ENCODE measurements at places on chromosomes 3 and 15.
A peak's percentile ranks its signal among the peaks of the same experiment; 100 is the strongest.

- DNase-seq, result no peak
Observed at GRCh38 chr3:155097009-155097349, 16.9 kb downstream of the MME start.

- DNase-seq, result no peak
Observed at GRCh38 chr3:128679338-128679737, 28.7 kb upstream of the RPN1 start.

GRCh38 chr3:41698898-41699297, 263.0 kb downstream of the ULK4 start:
- no peak for DNase-seq

GRCh38 chr3:3848923-3849275, 49.7 kb downstream of the LRRN1 start:
- no peak for DNase-seq

DNA sequence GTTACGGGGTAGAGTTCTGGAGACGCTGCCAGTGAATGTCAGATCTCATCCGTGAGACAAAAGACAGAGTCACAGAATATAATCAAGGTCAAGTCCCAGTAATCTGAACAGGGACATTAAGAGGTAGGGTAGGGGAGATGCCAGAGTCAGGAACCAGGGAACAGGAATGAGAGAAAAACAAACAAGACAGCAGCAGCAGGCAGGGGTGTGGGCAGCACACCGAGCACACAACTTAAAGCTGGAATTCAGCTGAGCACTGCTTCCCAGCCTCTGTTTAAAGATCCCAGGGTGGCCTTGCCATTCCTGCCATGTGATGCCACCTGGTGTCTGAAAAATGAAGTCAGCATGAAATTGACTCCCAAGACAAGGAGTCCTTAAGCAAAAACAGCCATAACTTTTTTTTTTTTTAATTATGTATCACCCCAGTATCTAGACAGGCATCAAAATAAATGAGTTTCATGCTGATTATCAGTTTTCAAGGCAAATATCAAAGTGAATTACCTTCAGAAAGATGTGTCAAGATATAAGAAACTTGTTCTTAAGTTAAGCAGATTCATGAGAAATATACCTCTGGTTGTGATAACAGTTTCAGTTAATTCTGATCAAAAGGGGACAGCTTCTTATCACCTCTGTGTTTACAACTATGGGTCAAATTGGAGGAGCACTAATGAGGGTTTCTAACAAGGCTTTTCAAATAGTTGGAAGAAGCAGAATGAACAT, 203.7 kb downstream of the SLC9A9 start:
- peak; percentile 7 for DNase-seq

DNA sequence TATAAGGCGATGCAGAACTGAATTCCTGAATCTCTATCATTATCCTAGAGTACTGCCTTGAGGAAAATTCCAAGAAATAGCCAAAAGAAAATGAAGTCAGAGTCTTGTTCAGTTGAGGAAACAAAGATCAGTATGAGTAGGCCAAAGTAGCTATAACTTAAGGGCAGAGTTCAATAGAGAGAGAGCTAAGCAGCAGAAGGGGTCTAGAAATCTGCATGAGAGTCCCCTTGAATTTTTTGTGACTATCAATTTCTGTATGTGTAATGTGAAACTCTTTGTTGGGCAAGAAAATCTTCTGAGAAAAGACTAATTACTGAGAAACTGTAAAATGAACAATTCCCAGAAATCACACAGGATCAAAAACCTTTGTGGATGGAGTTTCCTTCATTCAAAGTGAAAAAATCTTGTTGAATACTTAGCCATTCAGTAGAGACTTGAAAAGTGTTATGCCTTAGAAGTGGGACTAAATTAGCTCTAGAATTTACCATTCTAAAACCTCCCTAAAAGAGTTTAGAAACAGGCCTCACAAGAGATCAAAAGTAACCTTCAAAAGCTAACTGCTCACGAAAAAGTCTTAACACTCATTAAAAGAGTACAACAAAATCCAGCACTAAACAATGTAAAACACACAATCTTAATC, 43.1 kb upstream of the FNDC3B start:
- DNase-seq, result no peak

GRCh38 chr3:134340982-134341365, 33.3 kb downstream of the AMOTL2 start:
- no peak for DNase-seq

DNA sequence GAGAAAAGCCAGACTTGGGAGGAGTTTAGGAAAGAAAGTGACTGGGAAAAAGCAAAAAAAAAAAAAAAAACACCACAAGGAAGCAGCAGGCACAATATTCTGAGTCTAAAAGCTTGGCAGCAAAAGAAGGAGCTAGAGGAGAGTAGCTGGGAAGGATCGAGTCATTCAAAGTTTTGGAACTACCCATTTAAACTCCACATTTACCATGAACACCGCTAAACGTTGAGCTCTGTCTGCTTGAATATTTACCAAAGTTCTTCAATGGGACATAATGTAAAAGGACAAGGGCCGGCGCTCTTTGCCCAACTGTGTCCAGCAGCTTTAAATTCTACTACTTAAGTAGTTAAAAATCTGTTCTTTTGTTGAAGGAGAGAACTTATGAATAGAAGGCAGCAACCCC, 481.9 kb downstream of the FOXP1 start:
- DNase-seq, result no peak

DNA sequence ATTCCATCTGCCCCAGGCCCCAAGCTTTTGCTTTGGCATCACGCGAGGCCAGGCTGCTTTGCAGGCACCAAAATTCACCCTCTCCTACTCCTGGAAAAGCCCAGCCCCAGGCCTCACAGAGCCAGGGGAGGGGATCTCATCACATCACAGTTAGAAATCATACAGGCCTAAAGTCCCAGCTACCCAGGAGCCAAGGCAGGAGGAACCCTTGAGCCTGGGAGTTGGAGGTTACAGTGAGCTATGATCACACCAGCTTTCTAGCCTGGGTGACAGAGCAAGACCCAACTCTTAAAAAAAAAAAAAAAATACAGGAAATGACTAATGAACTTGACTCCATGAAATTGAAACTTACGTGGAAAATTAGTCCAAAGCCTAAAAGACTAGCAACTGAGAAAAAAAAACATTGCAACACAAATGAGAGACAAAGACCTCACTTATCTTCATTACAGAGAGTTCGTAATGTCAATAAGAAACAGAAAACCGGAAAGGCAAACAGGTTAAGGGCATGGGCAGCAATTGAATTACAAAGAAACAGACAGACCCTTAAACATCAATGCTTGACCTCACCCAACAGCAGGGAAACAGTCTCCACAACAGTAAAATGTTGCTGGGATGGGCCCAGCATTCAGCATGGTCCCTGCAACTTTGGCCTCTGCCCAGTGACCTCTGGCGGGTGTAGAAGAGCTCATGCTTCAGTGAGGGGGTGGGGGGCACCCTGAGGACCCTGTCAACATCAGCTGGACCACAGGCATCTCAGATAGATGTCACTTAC, 151.5 kb downstream of the LRRK1 start:
- no peak for DNase-seq

DNA sequence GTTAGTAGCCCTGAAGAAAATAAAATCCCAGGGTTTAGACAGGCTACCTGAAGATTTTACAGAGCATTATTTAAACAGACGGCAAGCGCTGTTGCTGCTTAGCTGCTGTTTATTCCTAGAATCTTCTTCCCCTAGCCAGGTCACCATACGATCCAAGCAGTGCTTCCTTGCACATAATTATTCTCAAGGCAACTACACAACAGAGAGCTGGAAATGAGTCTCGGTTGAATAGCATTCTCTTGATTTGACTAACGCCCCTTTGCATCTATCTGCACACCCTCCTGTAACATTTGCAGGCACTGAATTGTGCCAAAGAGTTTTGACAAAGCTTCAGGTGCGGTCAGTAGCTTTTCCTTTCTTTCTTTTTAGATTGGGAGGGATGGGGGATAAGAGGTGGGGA, 564.4 kb downstream of the TBL1XR1 start:
- DNase-seq, result no peak

Data from CD4-positive, alpha-beta T cell treated with Interleukin-10 for 1 hour (primary cell).